ENCODE measurements at places on chromosomes 13 and 19.

GRCh38 chr13:24802074-24802473 lies 38.1 kb downstream of the RNF17 start:
- DNase-seq = no peak

- peak; percentile 39 for DNase-seq
These were observed 19.5 kb downstream of the NUFIP1 start for GRCh38 chr13:44969551-44970484.

DNA sequence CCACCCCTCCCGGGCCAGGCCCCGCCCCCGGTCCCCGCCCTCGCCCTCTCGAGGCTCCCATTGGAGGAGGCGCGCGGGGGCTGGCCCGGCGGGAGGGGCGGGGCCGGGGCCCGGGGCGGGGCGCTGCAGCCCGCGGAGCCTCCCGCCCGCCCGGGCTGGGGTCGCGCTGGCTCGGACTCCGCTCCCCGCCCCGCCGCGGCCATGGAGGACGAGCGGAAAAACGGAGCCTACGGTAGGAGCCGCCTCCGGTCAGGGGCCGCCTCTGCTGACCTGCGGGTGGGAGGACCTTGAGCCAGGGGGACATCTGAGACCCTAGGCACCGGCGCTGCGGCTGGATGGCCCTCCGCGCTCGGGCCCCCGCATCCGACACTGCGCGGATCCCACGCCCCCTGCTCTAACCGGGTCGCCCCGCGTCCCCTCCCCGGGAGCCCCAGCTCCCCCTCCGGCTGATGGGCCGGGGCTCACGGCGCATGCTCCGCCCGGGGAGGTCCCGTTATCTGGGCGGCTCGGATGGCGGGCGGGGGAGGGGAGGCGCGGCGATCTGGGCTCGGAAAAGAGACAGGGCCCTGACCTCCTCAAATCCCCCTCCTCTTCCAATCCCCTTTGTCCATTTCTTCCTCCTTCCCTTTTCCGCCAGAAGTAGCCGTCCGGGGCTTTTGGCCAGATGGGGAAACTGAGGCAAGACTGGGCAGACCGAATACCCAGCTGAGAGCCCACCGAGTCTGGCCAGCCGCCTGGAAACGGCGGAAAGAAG lies 15.4 kb upstream of the AP1M2 start:
- DNase-seq = no peak

GRCh38 chr19:34686455-34686854 lies 9.0 kb downstream of the ZNF302 start:
- DNase-seq = no peak

DNA sequence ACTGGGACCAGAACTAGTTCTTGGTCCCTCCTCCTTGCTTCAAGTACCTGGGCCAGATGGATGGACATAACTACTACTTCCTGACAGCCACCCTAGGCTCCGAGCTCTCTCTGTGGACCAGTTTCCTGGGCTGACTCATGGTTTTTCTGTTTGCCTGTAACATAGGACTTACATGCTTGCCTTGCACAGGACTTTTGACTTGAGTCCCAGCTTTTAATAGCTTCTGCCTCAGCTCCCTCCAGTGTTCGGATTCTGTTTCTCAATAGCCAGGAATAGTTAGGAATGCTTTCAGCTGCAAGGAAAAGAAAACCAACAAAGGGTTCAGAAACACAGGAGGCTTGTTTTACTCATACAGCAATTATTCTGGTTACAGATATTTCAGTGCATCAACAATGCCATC lies 405.9 kb downstream of the ZNF536 start:
- no peak for DNase-seq

DNA sequence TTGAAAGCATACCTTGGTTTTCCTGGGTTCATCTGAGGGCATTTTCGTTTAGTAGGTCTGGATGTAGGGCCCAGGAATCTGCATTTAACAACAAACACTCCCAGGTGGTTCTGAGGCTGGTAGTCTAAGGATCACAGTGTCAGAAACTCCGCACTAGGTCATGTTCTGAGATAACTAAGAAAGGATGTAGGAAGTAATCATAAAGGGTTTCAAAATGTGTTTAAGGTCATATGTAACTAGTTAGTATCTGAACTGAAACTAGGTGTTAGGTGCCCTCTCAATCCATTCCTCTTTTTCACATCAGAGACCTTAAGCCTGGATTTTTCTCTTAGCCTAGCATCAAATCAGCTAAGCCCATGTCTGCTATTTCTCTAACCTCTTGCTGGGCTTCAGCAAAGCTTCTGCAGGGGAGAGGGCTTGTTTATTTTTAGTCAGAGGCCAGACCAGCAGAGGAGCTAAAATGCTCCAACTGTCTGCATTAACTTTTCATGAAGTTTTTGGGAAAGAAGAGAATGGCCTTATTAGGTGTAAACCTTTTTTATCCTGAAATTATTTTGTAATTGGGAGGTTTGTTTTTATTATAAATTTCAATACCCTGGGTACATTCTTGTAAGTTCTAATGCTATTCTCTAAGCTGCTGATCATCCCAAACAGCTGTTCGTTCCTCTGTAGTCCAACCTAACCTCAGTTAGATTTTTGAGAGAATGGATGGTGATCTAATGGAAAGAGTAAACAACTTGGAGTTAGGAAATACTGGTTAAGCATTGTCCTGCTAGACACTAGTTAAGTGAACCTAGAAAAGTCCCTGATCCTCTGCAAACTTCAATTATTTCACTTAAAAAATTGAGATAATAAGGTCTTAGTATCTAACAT lies 262.8 kb upstream of the RFC3 start:
- DNase-seq = no peak

GRCh38 chr13:98411617-98412265 lies 165.2 kb downstream of the STK24 start:
- DNase-seq = no peak

GRCh38 chr13:28657784-28658538 lies 969 bp upstream of the POMP start:
- DNase-seq = no peak

DNA sequence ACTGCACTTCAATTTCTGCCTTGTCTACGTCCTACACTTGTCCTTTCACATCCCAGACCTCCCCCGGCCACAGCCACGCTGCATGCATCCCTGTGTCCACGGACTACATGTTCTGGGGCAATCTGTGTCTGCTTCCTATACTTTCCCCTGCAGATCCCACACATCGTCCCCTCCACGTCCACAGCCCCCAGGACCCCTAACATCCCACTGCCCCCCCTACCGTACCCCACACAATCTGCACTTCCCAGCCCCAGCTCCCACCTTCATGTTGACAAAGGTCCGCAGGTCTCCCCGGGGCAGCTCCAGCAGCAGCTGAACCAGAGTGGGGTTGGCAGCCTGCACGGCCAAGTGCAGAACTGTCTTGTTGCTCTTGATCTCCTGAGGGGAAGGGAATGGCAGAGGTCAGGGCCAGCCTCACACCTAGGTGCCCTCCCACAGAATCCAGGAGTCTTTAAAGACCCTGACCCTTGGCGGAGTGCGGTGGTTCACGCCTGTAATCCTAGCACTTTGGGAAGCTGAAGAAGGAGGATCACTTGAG lies 10.2 kb downstream of the NFKBID start:
- no peak for DNase-seq

GRCh38 chr19:51327066-51328001 lies 14.6 kb downstream of the VSIG10L start:
- no peak for DNase-seq

GRCh38 chr19:7494416-7495098 lies 5.7 kb upstream of the PEX11G start:
- no peak for DNase-seq

DNA sequence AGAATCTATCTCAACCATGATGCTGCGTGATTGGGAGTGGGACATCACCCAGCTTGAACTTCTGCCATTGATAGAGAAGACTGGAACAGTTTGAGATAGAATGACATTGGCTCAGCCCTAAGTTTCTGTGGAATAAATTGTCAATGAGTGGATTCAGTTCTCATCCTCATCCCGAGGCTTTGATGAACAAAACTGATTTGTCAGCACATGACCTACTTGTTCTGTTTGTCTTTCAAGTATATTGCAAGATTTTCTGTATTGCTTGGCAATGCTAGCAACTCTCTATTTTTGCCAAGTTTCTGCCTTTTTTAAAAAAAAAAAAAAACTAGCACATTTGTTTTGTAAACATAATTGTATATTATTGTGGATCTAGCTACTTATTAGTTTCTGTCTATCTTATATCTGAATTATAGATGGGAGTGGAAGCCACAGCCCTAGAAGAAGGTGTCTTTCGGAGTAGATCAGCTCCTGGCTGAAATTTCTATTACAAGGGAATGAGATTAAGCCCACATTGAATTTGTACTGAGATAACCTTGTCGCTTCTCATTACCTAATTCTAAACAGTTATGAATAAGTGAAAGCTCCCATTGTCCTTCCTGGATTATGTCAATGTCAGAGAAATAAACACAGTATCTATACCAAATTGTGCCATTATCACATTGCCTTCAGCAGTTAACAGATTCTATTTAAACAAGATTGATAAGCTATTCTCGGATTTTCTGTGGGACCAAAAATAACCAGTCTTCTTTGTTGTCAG lies 166.1 kb downstream of the TNFSF13B start:
- DNase-seq = no peak

GRCh38 chr19:54208784-54209057 lies 8.1 kb downstream of the RPS9 start:
- DNase-seq = no peak
